ENCODE measurements at places on chromosomes 2 and 18.

- DNase-seq, result no peak
Measured at GRCh38 chr2:220127311-220127710, 499.9 kb downstream of the SLC4A3 start.

- no peak for DNase-seq
Measured at GRCh38 chr2:9703701-9704221, 73.0 kb upstream of the YWHAQ start.

DNA sequence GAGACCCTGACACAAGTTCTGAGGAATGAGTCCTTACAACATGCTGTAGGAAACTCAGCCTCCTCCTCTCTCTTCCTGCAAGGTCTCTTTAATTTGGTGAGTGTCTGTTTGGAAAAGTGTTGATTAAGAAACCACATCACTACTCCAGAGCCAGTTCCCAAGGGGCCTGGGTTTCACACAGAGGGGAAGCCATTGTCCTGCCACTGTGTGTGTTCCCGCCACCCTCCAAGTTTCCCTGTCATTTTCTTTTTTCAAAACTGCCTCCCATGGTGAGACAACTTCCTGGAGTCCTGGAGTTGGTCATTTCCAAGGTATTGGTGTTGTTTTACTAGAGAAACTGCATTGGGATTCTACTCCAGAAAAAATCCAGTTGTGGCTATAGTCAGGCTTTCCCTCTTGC is 232.0 kb upstream of the PARD3B start:
- no peak for DNase-seq

DNA sequence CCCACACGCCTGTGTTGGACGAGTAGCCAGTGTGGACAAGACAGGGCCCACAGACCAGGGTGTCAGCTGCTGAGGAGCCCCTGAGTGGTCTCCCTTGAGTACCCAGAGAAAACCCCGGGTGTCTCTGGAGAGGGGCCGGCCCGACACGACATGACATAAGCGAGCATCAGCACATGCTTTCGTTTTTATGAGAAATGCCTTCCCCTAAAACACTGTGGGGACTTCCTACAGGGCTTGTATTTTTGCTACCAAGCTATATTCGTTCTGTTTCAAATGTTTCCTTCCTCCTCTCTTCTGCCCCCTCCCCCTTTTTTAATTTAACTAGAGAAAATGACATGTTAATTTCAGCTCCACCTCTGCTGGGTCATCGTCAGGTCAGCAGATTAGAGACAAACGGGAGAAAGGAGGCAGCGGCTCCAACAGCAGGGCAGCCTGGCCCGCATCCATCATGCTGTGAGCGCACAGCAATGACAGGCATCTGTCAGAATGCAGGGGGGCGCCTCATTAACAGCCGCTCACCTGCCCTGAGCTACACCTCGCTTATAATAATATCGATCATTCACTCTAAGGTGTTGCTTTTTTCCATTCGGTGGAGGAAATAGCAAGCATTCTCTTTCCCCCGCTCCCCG is 286.2 kb downstream of the ZNF516 start:
- peak; percentile 33 for DNase-seq

GRCh38 chr2:136377423-136378382 is 259.8 kb upstream of the CXCR4 start:
- no peak for DNase-seq

Data from left ventricle myocardium superior (tissue), 1 donor.